Fibroblast of skin of abdomen (primary cell): ENCODE measurements at places on chromosomes 12 and 14.

DNA sequence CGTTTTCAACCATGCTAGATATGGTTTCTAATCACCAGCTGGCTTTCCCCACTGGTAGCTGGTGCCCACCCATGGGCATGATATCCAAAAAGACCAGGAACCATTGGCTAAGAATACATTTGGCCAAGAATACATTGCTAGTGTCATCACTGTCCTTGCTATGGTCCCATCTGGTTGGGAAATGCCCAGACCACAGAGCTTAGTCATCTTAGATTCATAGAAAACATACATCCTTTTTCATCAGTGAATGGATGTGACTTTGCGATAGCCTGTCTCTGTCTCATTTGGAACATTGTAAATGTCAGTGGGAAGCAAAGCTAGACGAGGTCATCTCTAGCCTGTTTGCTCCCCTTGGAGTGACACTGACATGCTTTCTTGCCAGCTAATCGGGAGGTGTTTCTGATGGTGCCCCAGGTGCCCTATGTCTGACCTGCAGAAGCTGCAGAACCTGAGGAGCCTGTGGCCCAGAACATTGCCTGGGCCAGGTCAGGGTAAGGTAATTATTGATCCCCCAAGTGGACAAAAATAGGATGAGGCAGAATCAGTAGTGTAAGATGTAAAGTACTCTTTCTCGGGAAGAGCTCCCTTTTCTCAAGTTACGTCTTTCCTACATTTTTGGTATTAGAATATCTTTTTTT is 194.8 kb downstream of the SLC41A2 start:
- DNase-seq, result peak; percentile 65

DNA sequence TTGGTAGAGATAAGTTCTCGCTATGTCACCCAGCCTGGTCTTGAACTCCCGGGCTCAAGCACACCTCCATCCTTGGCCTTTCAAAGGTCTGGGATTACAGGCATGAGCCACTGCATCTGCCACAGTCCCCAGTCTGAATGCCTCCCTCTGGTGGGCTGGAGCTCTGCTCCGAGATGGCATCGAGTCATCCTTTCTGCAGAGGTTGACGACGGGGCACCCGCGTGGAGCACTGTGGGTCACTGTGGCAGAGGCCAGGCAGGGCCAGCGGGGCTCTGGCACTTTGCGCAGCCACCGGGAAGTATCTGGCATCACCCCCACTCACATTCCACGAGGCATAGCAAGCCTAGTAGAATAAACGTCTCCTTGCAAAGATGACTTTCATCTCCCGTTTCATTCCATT is 163.3 kb upstream of the DIO3 start:
- DNase-seq, result no peak

GRCh38 chr14:34867199-34867598 is 8.0 kb downstream of the BAZ1A start:
- no peak for DNase-seq

GRCh38 chr12:57941165-57941894 is at the start of gene ATP23:
Gene ATP23, plus strand, starts transcription at chr12:57941567. Its CDS starts 135 bp downstream, at chr12:57941702.
- peak; percentile 84 for DNase-seq

DNA sequence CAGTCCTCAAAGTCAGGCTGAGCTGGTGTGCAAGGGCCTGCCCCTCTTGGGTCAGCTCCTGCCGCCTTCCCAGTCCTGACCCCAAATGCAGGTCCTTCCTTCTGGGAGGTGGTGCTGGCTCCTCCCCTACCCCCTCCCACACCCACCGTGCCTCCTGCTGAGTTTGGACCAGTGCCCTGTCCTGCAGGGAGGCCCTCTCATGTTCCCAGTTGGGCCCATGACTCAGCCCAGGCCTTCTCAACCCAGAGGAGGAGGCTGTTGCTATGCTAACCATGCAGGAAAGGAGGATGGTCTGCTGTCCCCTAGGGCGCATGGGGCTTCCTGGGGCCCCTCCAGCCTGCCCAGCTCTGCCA is 4.4 kb downstream of the ZBTB42 start:
- DNase-seq, result peak; percentile 91

DNA sequence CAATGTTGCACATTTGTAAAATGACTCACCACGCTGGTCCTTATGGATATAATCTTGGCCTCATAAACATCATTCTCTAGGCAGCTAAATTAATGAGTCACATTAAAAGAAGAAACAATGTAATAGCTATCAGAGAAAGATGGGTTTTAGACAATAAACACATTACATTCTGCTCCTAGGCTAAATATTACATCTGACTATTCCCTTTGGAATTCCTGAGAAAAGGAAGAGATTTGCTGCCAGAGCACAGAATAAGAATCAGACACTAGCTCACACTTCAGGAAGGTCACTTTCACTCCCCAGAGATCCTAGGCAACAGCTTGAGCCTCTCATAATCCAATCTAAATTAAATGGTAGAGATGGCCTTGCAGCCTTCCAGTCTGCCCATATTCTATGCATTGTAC is 218.2 kb downstream of the PTPRO start:
- DNase-seq, result peak; percentile 85

- no peak for DNase-seq
Observed at GRCh38 chr12:51210690-51211395, 7.0 kb downstream of the POU6F1 start.

DNA sequence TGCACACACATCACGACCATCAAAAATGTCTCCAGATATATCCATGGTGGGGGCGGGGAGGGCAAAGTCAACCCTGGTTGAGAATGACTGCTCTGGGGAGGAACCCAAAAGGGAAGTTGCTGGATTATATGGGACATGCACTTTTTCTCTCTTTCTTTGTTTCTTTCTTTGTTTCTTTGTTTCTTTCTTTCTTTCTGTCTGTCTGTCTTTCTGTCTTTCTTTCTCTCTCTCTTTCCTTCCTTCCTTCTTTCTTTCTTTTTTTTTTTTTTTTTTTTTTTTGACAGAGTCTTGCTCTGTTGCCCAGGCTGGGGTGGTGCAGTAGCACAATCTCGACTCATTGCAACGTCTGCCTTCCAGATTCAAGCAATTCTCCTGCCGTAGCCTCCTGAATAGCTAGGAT is 71.5 kb downstream of the TBX5 start:
- no peak for DNase-seq

DNA sequence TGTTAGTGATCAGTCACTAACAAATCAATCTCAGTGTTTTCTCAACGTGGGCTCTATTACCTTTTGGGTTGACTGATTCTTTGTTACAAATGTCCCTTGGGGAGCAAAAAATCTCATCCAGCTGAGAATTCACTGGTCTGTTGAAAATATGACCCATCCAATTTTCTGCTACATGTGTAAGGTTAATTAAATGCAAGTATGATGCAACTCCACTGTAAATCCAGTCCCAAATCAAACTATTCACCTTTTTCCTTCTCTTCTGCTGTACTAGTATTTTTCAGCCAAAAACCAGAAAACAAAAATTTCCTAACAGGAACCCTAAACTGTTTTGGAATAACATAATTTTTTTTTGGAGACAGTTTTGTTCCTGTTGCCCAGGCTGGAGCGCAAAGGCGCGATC is 2.2 kb downstream of the ERH start:
- DNase-seq, result peak; percentile 14
